ENCODE measurements at places on chromosomes 5 and 9.

DNA sequence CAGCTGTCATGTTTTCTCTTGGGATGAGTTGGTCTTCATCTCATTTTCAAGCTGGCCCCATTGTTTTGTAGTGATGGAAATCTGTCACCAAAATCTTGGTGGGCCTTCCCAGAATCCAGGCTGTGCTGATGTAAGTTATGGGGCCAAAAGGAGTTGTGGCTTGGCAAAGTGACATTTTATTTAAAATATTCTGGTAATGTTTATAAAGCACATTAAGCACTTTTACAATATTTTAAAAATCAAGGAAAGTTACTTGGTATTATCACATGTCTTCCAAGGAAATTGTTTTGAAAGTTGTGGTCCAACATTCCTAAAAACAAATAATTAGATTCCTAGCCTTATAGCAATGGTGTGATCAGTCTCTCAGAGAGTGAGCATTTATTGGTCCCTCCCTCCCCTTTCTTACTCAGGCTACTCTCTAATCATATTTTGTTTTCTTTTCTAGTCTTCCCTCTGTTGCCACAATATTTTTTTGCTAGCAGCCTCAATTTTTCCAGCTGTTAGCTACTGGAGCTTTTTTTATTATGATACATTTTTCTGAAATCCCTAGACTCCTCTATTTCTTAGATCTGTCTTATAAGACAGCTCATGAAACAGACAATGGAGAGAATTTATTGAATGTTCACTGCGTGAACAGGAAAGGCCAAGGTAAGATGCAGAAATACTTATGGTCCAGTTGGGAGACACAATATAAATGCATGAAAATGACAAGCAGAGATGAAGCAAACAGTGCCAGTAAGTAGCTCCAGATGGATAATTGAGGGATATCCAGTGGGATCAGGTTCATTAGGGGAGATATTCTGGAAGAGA, 408.1 kb upstream of the ZNF608 start:
- no peak for DNase-seq

- no peak for DNase-seq
These were observed 27.4 kb upstream of the GOLGA1 start for GRCh38 chr9:124968238-124968637.

GRCh38 chr9:107137495-107138202, 145.4 kb upstream of the RAD23B start:
- no peak for DNase-seq

DNA sequence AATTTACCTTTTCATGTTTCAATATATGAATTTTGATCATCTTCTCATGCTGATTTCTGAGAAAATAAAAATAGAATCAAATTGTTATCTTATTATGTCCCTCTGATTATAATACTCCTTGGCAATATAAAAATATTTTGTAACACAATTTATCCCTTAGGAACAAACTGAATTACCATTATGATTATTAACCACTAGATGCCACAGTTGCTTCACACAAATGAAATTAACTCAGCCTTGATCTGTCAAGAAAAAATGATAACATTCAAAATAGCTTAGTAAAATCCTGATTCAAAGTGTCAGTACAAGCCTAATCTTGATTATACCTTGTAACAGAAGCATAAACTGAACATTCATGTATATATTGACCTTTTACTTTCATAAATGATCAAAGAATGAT, 4.8 kb upstream of the CHSY3 start:
- DNase-seq: no peak

DNA sequence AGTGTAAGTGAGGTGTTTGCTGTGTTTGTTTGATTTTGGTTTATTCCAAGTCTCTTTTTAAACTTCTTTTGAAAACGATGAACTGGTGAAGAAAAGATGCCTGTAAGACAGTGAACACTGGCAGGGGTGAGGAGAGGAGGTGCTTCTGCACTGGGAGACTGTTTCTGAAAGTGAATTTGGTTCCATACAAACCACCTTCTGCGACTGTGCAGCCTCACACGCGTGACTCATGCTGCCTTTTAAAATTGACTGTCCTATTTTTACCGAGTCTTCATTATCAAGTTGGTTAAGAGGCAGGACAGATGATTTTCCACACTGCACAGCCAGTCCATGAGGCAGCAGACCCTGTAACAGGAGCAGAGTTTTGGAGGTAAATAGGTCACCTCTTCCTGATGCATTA, 340.6 kb downstream of the MTRR start:
- DNase-seq: no peak

GRCh38 chr9:71769175-71770161, 1.2 kb upstream of the CEMIP2 start:
- peak; percentile 73 for DNase-seq

DNA sequence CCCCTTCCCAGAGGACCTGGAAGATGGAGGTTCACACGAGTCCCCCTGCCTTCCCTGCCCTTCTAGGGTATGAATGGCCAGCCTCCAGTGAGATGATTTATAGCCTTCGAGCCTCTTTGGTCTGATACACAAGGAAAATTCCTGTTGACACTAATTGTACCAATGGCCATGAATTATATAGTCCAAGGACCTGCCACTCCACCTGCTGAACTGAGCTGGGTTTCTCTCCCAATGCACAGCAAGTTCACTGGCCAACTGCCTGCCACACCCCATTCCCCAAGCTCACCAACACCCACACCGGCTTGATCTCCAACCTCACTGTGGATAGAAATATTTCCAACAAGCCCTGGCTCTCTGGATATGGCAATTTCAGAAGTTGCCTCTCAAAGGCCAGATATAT, 9.3 kb upstream of the ADRA1B start:
- DNase-seq: no peak

GRCh38 chr5:172769616-172770373, 1.2 kb downstream of the DUSP1 start:
- DNase-seq: peak; percentile 70

DNA sequence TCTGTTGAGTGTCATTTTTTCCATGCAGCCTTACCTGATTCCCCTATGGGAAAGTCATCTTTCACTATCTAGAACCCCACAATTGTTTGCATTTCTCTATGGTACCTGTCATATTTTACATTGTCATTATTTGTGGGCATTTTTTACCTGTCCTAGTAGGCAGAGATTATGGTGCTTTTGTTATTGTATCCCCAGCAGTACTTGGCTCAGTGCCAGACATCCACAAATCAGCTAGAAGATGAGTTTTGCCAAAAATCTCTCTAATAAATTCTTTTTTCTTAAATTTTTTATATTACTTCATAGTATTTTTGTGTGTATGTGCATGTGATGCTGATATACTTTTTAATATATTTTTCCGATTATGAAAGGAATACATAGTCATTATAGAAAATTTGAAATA, 13.2 kb downstream of the GARNL3 start:
- DNase-seq: no peak

DNA sequence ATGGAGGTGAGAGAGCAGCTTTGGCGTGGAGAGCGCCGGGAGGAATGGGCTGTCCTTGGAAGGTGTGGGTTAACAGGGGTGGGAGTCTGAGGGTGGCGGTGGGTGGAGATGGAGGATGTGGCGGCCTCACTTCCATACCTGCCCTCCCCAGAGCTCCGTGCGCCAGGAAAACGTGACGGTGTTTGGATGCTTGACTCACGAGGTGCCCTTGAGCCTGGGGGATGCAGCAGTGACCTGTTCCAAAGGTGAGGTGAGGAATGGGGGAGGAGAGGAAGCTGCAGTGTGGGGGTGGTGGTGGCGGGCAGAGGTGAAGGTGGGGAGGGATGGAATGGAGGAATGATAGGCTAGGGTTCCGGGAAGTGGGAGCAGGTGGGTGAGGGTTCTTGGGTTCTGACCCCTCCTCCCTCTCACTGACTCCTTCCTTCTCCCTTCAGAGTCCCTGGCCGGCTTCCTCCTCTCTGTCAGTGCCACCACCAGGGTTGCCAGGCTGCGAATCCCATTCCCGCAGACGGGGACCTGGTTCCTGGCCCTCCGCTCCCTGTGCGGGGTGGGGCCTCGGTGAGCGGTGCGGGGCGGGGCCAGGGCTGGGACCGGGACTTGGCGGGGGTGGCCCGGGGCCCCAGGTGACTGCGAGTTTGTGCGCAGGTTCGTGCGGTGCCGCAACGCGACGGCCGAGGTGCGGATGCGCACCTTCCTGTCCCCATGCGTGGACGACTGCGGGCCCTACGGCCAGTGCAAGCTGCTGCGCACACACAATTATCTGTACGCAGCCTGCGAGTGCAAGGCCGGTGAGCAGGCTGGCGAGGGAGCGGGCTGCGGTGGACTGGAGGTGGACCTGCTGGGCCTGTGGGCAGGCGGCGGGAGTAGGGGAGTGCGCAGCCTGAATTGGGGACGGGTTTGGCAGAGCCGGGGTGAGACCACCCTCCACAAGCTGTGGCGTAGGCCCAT, 17.1 kb downstream of the TMEM8B start:
- peak; percentile 46 for DNase-seq

- no peak for DNase-seq
These were observed 30.4 kb upstream of the IER5L start for GRCh38 chr9:129208207-129209032.

DNA sequence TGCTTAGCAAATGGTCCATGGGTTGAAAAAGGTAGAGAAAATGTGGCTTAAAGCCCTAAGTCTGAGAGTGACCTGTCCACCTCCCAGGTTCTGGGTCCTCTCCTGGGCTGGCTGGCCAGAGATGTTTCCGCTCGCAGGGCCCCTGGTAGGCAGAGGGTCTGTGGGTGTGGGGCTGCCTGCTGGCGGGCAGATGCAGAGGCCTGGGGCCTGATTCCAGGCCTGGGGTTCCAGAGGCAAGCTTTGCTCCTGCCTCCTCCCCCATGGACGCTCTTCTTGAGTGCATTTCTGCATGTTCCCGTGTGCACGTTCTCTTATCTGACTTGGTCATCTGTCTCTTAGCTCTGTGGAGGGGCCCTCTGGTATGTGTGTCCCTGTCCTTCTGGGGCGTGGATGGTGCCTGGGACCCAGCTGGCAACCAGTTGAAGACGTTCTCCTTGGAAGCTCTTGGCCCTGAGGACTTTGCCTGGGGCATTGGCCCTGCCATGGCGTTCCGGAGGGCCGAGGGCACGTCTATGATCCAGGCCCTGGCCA, 3.8 kb downstream of the MIGA2 start:
- no peak for DNase-seq

DNA sequence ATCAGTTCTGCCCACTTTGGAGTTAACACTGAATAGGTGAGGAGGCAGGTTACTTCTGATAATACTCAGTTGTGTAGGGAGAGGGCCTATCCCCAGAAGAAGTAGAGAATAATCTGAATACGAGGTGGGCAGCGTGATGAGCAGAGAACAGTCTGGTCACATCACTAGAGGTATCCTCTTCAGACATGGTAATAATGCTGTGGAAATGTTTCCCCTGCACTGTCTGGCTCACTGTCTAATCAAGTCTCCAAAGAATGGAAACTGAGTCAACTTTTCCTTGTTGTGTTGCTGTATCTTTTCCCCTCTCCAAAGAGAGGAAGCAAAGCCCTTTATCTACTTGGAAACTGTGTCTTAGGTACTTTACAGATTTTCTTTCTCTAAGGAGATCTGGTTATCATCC, 110.9 kb upstream of the ANKRD55 start:
- no peak for DNase-seq

DNA sequence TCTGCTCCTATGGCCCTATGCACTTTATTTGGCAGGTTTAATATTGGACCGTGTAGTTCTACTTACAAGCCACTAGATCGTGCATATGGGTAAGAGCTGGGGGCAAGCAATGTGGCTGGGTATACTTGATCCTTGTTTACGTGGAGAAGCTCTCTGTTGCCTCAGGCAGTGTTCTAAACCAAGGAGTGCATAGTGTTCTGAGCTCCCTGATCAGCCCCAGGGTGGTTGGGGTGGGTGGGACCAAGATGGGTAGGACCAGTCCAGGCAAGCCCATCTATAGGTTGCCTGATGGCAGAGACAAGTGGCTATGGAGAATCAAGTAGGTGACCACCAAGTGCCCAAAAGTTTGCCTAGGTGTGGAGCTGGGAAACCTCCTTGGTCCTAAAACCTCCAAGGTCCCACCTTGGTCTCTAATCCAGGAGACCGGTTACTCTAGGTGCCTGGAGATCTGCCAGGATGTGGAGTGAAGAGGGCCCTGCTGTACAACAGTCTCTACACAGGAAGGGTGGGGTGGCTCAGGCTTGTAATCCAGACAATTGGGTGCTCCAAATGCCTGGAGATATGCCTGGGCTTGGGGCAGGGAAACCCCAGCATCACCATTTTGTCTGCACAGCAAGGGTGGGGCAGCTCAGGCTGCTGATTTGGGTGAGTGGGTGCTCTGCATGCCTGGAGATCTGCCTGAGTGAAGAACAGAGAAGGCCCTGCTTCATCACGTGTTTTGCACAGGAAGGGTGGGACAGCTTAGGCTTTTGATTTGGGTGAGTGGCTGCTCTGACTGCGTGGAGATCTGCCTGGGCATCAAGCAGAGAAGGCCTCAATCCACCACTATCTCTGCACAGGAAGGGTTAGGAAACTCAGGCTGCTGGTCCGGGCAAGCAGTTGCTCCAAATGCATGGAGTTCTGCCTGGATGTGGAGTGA, 659.8 kb downstream of the TLE4 start:
- no peak for DNase-seq

GRCh38 chr5:176862330-176862995, 36.7 kb downstream of the HK3 start:
- DNase-seq: no peak

- no peak for DNase-seq
These were observed 59.2 kb downstream of the NDST1 start for GRCh38 chr5:150567031-150567717.

DNA sequence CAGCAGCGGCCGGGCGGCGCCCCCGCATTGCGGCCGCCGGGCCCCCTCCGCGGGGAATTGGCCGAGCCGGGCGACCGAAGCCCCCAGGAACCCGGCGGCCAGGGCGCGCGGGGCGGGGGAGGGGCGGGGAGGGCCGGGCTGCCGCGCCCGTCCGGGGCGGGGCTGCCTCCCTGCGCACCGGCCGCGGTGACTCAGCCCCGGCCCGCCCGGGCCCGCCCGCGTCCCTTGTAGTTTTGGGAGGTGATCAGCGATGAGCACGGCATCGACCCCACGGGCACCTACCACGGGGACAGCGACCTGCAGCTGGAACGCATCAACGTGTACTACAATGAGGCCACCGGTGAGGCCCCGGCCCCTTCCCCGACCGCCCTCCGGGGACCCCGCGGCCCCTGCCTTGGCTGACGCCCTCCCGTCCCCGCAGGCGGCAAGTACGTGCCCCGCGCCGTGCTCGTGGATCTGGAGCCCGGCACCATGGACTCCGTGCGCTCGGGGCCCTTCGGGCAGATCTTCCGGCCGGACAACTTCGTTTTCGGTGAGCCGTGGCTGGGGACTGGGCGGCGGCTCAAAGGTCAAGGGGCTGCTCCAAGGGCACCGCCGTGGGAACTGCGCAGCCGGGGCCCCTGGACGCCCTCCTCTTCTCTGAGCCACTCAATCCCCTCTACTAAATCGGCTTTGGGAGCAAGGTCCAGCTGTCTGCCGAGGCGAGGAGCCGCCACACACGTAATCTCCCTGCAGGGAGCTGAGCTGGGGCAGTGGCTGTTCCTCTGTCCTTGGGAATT, 592 bp downstream of the TUBB4B start:
- peak; percentile 77 for DNase-seq

GRCh38 chr5:78835176-78835575, 149.9 kb downstream of the ARSB start:
- DNase-seq: no peak

Data from ovary (tissue), 10 donors.